Daoy (cell line): ENCODE measurements at places on chromosomes 1 and 21. TPM values are rescaled to one million over a fixed set of nuclear protein-coding genes. Genes with fewer than 3 reads are reported as not detected.

DNA sequence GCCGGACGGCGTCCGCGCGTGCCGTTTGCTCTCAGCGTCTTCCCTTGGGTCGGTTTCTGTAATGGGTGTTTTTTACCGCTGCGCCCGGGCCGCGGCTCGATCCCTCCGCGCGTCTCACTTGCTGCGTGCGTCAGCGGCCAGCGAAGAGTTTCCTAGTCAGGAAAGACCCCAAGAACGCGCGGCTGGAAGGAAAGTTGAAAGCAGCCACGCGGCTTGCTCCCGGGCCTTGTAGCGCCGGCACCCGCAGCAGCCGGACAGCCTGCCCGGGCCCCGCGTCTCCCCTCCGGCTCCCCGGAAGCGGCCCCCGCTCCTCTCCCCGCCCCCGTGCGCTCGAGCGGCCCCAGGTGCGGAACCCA lies 159.8 kb downstream of the RUNX1 start:
- DNase-seq, result peak; percentile 85

DNA sequence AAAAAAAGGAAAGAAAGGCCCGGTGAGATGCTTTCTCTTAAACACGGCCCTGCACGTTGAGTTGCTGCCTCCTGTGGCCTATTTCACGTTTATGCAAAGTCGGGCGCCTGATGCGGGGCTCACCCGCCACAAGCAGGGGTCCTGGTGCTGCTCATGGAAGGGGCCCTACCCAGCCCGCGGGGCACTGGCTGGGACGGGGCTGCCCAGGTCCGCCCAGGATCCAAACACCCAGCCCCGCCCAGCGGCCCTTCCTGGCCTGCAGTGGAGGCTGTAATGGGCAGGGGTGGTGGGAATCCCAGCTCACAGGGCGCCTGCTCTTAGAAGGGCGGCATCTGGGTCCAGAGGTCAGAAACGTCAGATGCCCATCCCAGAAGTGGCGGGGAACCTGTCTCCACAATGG lies 1.6 kb downstream of the COL6A2 start:
- DNase-seq, result peak; percentile 74

The TCP10L gene
- total RNA-seq, result 2.9 TPM in 1 of 2 replicates, not detected in the other

The CHIA gene
- total RNA-seq, result 0.06 TPM in 1 of 2 replicates, not detected in the other

The KCNJ9 gene
- total RNA-seq, result not detected in 2 replicates

The TRIM33 gene
- 33.3 and 36.2 TPM in 2 replicates for total RNA-seq

The THAP3 gene
- total RNA-seq, result 14.9 and 27.2 TPM in 2 replicates
